ENCODE measurements at places on chromosomes 2 and 18.

- DNase-seq: no peak
These were observed 26.7 kb downstream of the XDH start for GRCh38 chr2:31387850-31388249.

GRCh38 chr2:156818944-156819343, 382.8 kb downstream of the GPD2 start:
- no peak for DNase-seq

GRCh38 chr2:226703514-226703913, 96.1 kb downstream of the IRS1 start:
- DNase-seq: no peak

DNA sequence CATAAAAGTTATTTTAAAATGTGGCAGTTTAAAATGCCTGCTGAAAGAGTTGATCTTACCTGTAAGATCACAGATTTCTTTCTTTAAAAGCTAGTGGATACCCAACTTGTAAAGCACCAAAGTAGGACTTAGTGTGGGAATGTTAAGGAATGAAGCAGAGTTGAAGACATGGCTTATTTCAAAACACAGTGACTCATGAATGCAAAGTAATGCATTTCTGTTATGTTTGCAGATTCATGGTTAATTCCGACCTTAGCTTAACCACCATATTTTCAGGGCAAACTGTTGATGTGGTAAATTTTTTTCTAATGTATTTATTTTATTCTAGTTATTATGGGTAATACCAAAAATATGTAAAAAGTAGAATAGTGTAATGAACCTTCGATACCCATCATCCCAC, 206.8 kb upstream of the FOSL2 start:
- no peak for DNase-seq

GRCh38 chr2:236731767-236732580, 162.3 kb downstream of the ACKR3 start:
- DNase-seq: no peak

DNA sequence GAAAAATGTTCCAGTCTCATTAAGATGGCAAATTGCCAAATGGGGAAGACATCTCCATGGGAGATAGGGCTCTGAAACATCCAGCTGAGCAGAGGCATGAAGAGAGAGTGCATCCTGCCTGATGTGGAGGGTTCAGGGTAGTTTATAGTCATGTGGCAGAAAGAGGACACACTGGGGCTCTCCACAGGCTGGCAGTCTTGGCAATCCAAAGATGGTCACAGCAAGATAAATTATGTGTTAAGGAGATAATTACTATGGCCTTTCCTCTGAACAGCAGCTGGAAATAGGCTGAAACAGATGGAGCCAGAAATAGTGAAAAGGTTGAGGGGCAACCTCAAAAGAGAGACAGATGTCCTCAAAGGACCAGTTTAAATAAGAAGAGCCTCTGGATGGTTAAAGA, 97.2 kb downstream of the DCC start:
- no peak for DNase-seq

DNA sequence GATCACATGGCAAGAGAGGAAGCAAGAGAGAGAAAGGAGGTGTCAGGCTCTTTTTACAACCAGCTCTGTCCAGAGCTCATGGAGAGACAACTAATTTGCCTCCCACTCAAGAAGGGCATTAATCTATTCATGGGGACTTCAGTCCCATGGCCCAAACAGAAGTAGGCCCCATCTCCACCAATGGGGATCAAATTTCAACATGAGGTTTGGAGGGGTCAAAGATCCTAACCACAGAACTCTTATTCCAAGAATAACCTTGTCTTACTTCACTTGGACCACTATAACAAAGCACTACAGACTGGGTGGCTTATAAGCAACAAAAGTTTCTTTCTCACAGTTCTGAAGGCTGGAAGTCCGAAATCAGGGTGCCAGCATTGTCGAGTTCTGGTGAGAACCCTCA, 31.8 kb downstream of the GRB14 start:
- no peak for DNase-seq

GRCh38 chr18:37383846-37384595, 181.6 kb downstream of the CELF4 start:
- no peak for DNase-seq

- DNase-seq: no peak
These were observed 1008.6 kb downstream of the TSN start for GRCh38 chr2:122764014-122764413.

DNA sequence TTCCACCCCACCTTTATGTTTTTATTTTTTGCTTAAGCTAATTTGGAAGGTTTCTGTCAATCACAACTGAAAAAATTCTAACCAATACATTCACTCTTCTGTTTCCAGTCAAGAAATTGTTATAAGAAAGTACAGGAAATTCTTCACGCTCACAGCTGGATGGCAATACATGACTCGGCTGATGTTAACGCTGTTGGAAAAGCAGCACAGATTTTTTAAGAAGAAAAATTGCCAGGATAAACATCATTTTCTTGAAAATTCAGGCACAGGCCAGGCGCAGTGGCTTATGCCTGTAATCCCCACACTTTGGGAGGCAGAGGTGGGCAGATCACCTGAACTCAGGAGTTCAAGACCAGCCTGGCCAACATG, 46.1 kb downstream of the STPG4 start:
- no peak for DNase-seq

DNA sequence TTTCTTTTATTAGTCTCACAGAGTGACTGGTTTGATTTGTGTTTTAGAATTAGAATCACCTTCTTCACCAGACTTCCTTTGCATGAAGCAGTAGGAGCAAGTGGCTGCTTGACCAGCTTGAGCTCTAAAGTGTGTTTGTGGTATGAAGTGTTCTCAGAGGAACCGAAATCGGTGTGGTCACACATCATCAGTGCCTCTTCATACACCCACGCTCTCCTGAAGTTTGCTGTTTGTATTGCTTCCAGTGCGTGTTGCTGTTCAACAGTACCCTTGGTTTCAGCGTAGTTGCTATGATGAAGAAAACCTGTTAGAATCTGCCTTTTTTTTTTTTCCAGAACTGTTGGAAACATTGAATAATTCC, 77.9 kb downstream of the LIMS1 start:
- peak; percentile 93 for DNase-seq

- peak; percentile 32 for DNase-seq
These were observed 42.9 kb upstream of the EML6 start for GRCh38 chr2:54680397-54681041.

- no peak for DNase-seq
These were observed 12.0 kb downstream of the CATIP start for GRCh38 chr2:218368621-218369153.

DNA sequence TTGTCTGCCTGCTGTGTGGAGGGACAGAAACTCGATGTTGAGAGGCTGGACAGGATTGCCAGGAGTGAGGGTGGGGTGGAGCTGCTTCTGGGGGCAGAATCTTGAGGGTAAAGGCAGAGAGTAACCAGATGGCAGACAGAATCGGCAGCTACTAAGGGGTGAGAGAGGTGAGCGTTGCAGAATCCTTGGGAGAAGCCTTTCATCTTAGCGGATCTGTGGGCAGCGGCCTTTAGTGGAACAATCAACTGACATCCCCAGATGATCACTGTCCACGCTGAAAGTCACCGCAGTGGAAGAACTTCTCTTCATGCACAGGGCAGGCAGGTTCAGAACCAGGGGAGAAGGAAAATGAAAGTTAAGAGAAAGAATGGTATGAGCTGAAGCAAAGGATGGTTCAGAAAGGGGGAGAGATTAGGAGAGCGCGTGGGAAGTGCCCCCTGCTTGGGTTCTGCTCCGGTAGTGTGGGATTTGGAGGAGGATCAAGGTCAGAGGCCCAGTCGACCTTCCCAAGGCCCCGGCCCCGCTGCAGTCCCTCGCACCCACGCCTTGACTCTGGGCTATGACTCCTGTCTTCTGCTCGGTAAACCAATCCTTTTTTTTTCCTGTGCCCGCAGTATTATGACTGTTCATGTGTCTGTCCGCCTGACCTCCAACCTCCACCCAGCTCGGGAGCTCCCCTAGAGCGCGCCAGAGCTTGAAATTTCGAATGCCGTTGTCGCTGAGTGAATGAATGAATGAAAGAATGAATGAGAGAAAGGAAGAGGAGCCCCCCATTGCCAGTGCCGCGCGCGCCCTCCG, 584 bp downstream of the BOLA3 start:
- DNase-seq: peak; percentile 73

DNA sequence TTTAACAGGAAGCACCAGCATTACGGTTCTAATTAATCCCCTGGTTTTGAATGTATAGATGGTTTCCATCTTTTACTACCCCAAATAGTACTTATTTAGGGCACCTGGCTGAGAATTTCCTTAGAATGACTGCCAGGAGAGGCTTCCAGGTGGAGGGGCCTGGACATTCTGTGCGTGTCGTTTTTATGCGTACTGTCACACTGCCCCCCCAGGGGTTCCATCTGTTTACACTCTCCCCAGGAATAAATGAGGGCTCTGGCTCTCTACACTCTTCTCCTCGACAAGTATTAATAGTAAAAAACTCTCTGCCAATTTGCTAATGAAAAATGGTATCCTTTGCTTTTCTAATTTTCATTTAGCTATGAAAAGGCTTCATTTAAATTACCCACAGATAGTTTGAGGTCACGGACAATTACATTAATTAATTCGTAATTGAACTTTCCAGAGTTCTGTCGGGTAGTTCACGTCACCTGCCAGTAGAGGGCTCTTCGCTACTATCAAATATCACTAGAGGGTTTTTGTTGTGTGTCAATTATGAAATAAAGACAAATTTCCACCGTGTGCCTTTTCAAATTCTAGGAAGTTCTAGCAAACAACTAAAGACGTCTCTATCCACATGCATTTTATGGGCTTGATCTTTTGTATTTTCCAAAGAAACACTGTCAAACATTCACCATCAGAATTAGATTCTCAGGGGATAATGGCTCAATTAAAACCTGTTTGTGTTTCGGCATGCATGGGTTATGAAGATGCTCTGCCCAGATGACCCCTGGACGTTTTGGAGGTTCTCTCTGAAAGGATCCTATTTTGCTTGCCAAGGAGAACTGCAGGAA, 88.8 kb upstream of the ASB18 start:
- peak; percentile 64 for DNase-seq

GRCh38 chr2:196338440-196338839, 167.1 kb upstream of the STK17B start:
- no peak for DNase-seq

DNA sequence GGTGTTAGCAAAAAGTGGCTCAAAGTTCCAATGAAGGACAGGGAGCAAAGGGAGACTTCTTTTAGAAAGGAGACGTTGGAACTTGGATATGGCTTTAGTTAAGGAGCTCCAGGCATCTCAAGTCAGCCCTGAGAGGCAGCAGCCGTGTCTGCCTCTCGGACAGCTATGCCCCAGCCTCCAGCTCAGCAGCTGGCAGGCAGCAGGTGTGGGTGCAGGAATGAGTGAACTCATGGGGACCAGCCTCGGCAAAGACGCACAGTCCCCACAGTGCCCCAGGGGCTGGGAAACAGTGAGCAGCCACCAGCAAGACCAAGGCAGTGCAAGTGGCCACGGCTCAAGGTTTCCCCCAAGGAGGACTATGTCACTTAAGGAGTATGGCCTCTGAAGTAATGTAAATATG, 1.6 kb upstream of the LRRFIP1 start:
- peak; percentile 23 for DNase-seq

GRCh38 chr2:95345081-95345562, 48.0 kb downstream of the KCNIP3 start:
- no peak for DNase-seq

- no peak for DNase-seq
These were observed 46.0 kb downstream of the NPAS2 start for GRCh38 chr2:100865816-100866460.

- peak; percentile 20 for DNase-seq
These were observed 37.8 kb upstream of the MRPL19 start for GRCh38 chr2:75608684-75609333.

- DNase-seq: no peak
These were observed 181.9 kb downstream of the MEMO1 start for GRCh38 chr2:31828891-31829290.

DNA sequence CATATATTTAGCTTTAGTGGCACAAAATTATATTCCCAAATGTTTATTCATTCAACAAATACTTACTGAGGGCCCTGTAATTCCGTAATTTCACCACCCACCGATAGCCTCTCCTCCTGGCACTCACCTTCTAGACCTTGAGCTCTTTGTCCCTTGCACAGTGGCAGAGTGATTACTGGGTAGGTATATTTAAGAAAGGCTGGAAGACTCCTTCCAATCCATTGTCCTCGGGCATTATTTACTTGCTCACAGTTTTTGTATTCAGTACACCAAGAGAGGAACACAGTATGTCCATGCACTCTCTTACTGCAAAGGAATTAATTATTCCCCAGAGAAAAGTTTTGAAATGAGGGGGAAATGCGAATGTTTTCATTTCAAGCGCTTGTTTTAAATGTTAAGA, 1.1 kb upstream of the CDCA7 start:
- peak; percentile 60 for DNase-seq

GRCh38 chr2:174888646-174889271, 116.4 kb downstream of the CHN1 start:
- DNase-seq: no peak

Measured in OCI-LY7 (cell line).